ENCODE measurements at places on chromosomes 5 and 9.

GRCh38 chr5:147340941-147341340 is 106.1 kb downstream of the STK32A start:
- no peak for DNase-seq

DNA sequence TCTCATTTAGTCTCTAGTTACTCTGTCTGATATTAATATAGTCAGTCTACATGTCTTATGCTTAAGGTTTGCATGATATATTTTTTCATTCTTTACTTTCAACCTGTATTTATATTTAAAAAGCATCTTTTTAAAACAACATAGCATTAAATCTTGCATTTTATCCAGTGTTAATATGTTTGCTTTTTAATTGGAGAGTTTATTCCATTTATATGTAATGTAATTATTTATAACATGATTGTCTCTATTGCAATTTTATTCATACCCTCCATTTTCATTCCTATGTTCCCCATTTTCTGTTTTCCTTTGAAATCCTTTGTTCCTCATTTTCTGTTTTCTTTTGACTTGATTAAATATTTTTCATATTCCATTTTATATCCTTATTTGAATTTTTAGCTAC is 13.3 kb downstream of the PCDHB15 start:
- DNase-seq = no peak

GRCh38 chr5:9500625-9501024 is 45.2 kb downstream of the SEMA5A start:
- DNase-seq = no peak

DNA sequence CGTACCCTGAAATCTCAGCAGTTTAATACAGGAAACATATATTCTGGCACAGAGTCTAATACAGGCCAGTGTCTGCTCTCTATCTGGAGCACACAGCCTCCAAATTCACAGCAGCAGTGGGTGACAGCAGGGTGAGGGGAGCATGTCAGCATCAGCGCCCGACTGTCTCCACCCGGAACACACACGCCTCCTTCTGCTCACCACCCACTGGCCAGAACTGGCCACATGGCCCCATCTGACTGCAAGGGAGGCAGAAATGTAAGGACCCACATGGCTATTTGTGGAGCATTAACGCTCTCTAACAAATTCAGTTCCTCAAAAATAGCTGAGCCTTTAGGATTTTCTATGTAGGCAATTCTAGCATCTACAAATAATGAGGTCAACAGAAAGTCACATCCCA is 24.6 kb downstream of the UBE2QL1 start:
- DNase-seq = no peak

- no peak for DNase-seq
Observed at GRCh38 chr5:147095740-147096139, 139.1 kb upstream of the STK32A start.

DNA sequence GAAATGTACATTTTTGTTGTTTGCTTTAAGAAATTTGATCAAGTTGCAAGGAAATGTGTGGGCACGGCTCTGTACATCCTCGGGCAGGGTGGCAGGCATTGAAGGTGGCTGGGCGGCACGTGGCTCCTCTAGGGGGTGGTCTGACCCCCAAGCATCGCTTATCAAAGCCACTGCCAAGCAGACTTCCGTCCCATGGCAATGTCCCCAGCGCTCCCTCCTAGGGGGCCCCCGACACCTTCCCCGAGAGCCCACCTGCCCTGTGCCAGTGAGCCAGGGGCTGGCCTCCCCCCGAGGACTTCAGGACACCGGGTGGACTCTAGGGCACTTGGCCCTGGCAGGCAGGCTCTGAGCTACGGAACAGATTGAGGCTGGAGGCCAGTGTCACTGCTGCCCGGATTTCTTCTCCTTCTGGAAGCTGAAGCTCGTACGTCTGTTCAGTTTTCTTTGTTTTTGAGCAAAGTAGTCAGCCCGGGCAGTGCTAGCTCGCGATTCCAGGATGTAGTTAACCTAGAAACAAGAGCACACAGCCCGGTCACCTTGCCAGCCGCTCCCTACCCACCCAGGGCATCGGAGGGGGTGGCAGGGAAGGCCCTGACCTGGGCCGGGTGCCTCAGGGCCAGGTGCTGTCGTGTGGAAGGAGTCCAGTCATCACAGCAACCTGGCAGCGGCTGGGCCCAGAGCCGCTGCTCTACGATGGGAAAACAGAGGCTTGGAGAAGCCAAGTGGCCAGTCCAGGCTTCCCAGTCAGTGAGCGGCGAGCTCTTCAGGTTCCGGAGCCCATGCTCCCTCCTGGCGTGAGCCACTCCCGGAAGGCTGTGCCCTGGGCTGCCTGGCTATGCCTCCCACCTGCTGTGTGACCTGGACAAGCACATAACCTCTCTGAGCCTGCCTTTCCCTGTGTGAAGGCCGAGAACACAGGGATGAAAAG is 177.1 kb downstream of the GAPVD1 start:
- DNase-seq = no peak

DNA sequence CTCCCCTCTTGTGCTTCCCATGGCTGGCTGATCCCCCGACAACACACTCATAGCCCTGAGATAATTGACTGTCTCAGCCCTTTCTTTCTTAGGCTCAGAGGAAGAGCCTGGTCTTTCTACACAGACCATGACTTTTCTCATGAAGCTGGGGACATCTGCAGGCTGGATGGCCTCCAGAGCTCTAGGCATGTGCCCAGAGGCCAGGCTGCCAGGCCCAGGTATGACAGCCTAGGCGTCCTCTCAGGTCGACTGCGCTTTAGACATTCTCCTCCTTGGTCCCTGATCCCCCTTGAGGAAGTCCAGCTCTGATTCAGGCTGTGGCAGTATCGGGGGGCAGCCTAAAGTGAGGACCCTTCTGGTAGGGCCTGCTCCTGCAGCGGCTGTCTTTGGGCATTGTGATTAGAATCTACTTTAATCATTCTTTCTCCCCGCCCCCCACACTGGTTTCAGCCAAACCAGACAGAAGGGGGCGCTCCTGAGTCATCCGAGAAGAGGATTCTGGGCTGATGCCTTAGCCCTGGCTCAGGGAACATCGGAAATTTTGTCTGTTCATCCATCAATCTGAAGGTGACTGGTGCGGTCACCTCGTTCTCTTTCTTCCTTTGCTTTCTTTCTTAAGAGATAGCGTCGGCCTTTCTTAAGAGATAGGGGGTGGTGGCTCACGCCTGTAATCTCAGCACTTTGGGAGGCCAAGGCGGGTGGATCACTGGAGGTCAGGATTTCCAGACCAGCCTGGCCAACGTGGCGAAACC is 66.5 kb upstream of the HSPA9 start:
- peak; percentile 79 for DNase-seq

- no peak for DNase-seq
Observed at GRCh38 chr5:58565033-58565432, 17.8 kb upstream of the RAB3C start.

DNA sequence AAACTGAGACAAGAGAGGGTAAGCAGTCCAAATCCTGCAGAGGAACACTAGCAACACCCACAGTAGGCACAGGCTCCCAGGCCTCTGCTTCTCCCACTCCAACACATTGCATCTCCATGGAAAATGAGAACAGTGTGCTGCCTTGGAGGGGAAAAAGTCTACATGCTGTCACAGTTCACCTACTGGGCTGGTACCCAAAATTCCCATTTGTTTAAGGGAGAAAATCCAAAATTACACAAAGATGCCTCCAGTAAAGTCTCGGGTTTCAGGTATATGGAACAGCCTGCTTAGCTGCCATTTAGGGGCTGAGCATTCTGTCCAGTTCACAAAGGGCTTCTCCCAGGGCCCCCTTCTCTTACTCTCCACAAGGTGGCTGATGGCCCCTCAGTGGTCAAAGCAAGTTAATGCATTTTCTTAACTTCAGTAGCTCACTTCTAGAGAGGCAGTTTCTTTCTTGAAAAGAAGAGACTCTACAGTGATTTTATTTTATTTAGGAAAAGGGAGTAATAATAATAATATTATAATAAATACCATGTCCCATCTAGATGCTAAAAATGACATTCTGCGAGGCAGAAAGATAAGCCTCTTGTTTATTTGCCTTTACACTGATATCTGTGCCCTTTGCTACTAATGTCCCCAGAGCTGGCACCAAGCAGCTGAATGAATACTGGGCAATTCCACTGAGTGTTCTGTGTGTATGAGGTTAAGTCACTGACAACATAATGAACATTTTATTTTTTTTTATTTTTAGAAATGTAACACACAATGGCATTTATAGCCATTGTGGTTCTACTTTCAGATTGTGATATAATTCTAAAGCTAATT is 89.4 kb downstream of the RGS7BP start:
- no peak for DNase-seq

- DNase-seq = no peak
Observed at GRCh38 chr9:123562844-123563346, 206.9 kb downstream of the CRB2 start.

DNA sequence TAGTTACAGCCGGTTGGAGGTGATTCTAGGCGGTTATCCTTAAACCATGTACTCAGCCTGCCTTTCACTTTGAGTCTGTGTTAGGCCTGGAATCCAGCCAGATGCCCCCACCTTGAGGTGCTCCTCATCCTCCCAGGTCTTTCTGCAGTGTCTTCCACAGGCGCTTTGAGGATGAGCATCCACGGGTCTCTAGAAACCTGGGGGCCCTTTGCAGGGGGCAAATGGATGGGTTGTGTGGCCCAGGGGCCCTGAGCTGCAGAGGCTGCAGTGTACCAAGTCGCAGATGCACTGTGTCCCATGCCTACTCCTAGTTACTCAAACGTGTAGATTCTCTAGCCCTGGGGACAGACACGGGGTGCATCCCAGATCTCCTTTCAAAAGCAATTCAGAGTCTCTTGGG is 242.1 kb upstream of the IRX1 start:
- no peak for DNase-seq

- peak; percentile 57 for DNase-seq
Observed at GRCh38 chr9:121206516-121207370, 5.1 kb upstream of the RAB14 start.

DNA sequence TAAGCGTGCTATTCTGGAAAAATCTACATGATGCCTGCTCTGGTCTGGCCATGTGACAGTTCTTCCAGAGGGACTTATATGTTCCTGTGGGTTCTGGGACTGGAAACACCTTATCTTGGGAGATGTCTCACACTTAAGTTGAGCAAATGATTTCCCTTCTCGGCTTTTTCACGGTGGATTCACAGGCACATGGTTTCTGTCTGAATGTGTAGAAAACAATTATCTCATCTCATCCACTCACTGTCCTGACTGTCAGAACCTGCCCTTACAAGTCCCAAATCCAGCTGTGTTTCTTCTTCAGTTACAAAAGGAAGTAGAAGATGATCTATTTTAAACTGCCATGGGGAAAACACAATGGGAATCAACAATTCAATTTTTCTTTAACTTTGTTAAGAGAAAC is 184.0 kb downstream of the SYK start:
- DNase-seq = no peak

- no peak for DNase-seq
Observed at GRCh38 chr5:1873243-1873959, 9.3 kb downstream of the IRX4 start.

DNA sequence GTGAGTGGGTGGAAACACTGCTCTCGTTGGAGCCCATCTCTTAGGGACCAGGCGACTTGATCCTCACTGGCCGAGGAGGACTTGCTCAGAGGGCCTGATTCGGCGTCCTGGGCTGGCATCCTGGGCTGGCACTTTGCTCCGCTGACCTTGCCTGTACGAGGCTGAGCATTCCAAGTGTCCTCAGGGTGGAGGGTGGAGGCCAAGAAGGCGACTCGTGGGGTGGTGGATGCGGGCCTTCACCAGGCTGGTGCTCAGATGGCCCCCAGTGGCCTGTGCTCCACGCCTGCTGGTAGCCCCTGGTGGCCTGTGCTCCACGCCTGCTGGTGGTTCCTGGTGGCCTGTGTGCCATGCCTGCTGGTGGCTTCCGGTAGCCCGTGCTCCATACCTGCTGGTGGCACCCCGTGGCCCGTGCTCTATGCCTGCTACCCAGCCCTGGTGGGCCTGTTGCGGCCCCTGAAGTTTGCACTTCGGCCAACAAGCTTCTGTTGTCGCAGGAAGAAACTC is 42.9 kb downstream of the PHF2 start:
- DNase-seq = no peak

DNA sequence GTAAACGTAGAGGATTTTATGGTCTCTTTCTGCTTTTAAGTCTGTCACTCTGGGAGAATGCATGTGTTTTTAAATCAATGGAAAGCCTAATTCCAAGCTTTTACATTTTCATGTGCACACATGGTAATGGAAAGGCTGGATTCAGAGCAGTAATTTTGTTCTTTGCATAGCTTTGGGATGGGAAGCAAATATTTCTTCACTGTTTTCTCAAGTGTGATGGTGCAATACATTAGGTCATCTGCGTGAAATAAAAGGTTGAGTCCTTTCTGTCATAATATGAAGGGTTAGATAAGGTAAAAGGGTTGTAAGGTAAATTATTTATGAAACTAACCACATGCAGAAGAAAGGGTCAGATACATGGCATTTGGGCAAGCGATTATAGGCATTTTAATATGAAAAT is 88.2 kb upstream of the NR3C1 start:
- no peak for DNase-seq

DNA sequence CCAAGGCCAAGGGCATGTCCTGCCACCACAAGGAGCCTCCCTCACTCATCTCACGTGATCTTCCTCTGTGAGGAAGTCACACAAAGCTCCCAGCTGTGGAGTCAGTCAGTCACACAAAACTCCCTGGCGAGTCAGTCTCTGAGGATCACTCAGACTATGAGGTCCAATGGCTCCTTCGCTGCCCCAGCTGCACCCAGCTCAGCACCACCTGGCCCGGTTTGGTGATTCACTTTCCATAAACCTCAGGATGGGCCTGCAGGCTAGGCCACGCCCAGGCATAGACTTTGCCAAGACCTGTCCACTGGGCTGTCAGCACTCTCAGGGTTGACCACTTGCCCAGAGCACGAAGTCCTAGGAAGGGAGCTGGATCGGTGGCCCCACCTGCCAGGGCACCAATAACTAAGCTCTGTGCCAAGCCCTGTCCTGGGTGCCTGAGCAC is 233.8 kb downstream of the HSPA4 start:
- DNase-seq = peak; percentile 15

DNA sequence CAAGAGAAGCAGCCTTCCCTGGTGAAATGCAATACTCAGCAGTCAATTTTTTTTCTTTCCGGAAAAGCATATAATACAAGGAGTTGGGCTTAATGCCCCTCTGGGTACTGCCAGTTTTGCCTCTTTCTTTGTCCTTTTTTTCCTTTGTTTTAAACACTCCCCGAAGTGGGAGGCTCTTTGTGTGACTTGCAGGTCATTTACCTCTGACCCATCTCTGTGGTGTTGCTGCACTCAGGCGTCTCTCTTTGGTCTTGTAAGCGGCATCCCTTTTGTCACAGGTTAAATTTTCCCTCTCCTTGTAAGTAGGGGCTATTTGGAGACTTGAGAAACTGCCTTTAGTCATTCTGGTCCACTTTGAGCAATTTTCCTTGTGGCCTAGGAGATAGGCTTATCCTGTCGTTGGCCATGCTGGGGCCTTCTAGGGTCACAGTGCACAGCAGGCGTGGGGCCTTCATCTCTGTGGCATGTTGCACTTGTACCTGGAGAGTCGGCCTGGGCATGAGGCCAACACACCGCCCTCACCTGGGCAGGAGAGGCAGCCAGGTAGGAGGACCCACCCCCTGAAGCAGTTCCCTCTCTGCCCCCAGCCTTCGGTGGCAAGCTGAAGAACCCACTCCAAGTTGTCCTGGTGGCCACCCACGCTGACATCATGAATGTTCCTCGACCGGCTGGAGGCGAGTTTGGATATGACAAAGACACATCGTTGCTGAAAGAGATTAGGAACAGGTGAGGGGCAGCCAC is 27.7 kb upstream of the CTSL start:
- DNase-seq = no peak
